ENCODE measurements at places on chromosomes 11 and 22. TPM values are rescaled to one million over a fixed set of nuclear protein-coding genes. Genes with fewer than 3 reads are reported as not detected.

OR51B5 gene
- total RNA-seq, result not detected

- no peak for DNase-seq
Measured at GRCh38 chr11:45660729-45661438, 4.5 kb downstream of the CHST1 start.

GRCh38 chr22:17314487-17314886, 54.8 kb upstream of the CECR2 start:
- DNase-seq, result peak; percentile 65

FCHSD2 gene
- 58.7 TPM for total RNA-seq

GRCh38 chr11:8707541-8708191, 25.1 kb downstream of the RPL27A start:
- DNase-seq, result peak; percentile 59

DNA sequence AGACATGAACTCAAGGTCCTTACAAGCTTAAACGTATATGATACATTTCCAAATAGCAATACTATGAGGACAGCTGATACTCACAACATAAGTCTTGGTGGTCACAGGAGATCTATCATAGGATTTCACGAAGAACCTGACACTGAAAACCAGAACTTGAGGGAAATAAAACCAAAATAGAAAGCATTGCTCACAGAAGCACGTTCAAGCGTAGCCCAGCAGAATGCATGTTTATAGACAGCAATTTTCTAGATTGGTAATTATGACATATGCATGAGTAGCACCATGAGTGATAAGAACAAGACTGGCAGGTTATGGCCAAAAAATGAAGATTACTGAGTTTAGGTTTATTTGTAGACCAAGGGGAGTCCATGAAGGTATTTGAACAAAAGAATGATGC, 243.5 kb downstream of the ETS1 start:
- no peak for DNase-seq

DNA sequence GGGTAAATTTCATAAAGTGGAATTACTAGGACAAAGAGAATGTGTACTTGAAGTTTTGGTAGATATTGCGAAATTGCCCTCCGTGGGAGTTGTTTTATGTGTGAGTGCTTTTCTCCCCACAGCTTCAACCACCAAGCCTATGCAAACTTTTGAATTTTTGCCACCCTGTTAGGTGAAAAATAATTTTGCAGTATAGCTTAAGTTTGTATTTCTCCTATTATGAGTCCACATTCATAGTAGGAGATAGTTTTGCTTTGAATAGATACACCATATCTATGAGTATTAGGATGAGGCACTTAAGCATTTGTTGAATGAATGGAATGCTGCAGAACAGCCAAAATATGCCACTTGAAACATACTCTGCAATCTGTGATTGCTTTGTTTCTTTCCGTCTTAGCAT, 43.6 kb downstream of the UVRAG start:
- DNase-seq, result no peak

- no peak for DNase-seq
Measured at GRCh38 chr11:66607126-66607834, 9.2 kb upstream of the RBM14 start.

DNA sequence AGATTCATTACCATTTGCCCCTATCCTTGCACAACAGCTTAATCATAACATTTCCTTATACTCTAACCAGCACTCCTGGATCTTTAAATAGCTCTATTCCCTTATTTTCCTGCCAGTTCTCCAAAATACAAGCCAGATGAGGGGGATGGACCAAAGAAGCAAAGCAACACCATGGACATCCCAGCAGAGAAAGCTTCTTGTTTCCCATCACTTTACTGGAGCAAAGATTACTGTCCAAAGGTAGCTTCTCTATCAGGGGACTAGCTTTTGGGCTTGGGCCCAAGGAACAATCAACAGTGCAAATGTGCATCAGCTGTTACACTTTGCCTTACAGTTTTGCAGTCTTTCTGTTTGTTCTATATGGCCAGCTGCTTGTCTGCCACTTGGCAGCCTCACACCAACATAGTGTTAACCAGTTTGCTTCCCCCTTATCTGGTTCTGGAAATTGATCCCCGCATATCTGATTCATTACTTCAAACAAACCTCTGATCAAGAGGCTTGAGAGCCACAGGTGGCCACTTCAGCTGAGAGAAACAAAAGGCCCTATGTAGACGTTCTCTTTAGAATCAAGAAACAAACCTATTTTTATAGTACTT, 814.3 kb downstream of the METTL15 start:
- DNase-seq, result no peak

DNA sequence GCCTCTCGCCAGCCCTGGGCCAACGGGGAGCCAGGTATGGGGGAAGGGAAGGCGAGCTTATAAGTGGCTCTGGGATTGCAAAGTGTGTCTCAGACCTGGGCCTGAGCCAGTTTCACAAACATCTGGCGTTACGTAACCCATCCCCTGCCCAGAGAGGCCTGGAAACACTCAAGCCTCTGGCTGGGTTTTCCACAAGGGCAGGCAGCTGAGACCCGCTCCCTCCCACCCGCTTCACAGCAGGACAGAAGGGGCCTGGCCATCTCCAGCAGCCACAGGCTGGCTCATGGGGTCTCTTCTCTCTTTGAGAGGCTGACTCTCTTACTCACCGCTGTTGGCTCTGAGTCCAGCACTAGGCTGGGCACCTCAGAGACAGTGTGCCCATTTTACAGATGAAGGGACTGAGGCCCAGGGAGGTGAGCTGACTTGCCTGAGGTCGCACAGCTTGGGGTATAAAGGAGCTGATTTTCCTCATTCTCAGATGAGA, 44.5 kb downstream of the TRIOBP start:
- DNase-seq, result peak; percentile 88

GRCh38 chr11:86288776-86289507, 13.1 kb upstream of the HIKESHI start:
- DNase-seq, result no peak

- DNase-seq, result peak; percentile 61
Measured at GRCh38 chr11:2528301-2529050, 83.7 kb downstream of the KCNQ1 start.

GRCh38 chr11:103372906-103373305, 263.7 kb downstream of the DYNC2H1 start:
- DNase-seq, result no peak

DNA sequence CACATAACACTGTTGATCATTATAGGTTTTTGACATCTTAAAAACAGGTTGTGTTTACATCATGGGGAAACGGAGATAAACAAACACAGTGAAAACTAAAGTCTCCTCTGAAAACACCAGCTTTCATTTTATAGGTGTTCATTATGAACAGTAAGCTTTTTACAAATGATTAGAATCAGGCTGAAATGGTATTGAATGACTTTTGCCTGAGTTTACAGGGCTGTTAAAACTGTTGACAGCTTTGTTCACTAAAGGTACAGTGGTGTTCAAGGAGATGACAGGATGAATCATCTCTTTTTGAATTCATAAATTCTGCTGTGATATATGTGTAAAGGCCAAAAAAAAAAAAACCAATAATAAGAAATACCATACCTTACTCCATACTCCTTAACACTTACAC, 184.6 kb upstream of the CNTN5 start:
- no peak for DNase-seq

DNA sequence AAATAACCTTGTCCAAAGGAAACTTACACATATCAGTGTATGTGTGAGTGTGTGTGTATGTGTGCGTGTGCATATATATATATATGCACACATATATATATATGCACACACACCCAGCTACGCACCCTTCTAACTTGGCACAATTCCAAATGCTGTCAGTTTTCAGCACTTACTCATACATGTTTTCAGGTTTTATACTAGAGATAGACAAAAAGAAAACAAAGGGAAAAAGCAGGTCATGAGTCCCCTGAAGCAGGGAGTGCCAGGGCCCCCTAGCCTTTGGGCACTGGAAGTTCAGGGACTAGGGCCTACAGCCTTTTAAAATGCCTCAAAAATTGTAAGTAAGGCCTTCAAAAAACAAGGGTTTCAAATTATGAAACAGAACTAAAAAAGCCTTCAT, 265.4 kb downstream of the CADM1 start:
- DNase-seq, result no peak

All from kidney (tissue), 22 donors.